ENCODE measurements at places on chromosomes 2 and 18. TPM values are rescaled to one million over a fixed set of nuclear protein-coding genes. Genes with fewer than 3 reads are reported as not detected.

The CTAGE1 gene
- total RNA-seq: not detected

The SH3RF3 gene
- 6.1 TPM for total RNA-seq

The NCKAP5 gene
- total RNA-seq: 2.9 TPM

The KHK gene
- total RNA-seq: 1.3 TPM

The RUFY4 gene
- not detected for total RNA-seq

The LOXHD1 gene
- not detected for total RNA-seq

The MSTN gene
- total RNA-seq: not detected

The RASGRP3 gene
- 9.9 TPM for total RNA-seq

Data from epithelial cell of umbilical artery (primary cell).